ENCODE measurements at places on chromosomes 7 and 10.

- DNase-seq: no peak
- H3K4me1 ChIP-seq: no peaks in the 10 kb centered on the region
- no peak overlapping the region for H3K27ac ChIP-seq
- no peak overlapping the region for H3K4me3 ChIP-seq
- no peaks in the 10 kb centered on the region for H3K36me3 ChIP-seq
- no peaks in the 10 kb centered on the region for H3K27me3 ChIP-seq
These were observed 34.1 kb downstream of the SMC3 start for GRCh38 chr10:110601581-110601980.

- H3K4me1 ChIP-seq: no peaks in the 10 kb centered on the region
- H3K4me3 ChIP-seq: no peak overlapping the region
- DNase-seq: no peak
- H3K27ac ChIP-seq: no peak overlapping the region
These were observed 76.5 kb upstream of the DDC start for GRCh38 chr7:50641442-50642405.

DNA sequence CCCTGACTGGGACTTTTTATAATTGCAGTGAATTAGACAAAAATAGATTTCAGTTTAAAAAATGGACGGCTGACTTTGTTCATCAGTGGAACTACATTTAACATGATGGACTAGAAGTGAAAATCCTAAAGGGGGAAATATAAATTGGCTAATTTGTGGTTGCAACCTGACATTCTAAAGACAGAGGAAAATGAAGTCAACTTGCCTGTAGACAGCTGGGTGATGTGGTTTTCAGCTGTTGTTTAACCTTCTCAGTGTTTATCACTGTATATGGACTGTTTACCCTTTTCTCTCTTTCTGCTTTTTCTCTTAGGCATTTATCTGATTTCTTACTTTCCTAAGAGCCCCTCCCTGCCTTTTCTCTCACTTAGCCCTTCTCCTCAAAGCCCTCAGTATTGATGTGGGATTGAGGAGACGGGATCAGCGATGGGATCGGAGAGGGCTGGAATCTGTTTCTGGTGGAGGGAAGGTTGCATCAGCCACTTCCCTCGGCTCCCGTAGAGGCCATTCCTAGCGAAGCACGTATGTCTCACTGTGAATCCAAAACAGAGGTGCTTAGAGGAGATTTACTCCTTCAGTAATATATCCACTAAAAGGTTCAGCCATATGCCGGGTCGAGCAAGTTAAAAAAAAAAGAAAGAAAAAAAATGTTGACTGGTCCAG is 109.0 kb upstream of the KLF6 start:
- DNase-seq: no peak
- peaks cover 10% of the 10 kb centered on the region for H3K4me1 ChIP-seq
- no peak overlapping the region for H3K27ac ChIP-seq

GRCh38 chr7:26454180-26454579 is 162.5 kb downstream of the SNX10 start:
- H3K27me3 ChIP-seq: no peaks in the 10 kb centered on the region
- H3K36me3 ChIP-seq: no peaks in the 10 kb centered on the region
- no peak overlapping the region for H3K27ac ChIP-seq
- H3K4me3 ChIP-seq: no peak overlapping the region

GRCh38 chr10:61354401-61354975 is 98.7 kb downstream of the TMEM26 start:
- no peaks in the 10 kb centered on the region for H3K4me1 ChIP-seq
- no peak for DNase-seq
- no peak overlapping the region for H3K27ac ChIP-seq
- H3K27me3 ChIP-seq: no peaks in the 10 kb centered on the region
- H3K36me3 ChIP-seq: no peaks in the 10 kb centered on the region

- H3K27me3 ChIP-seq: no peaks in the 10 kb centered on the region
- H3K4me1 ChIP-seq: peaks cover 19% of the 10 kb centered on the region
- DNase-seq: no peak
- no peak overlapping the region for H3K4me3 ChIP-seq
- peaks cover 7% of the 10 kb centered on the region for H3K36me3 ChIP-seq
These were observed 31.6 kb downstream of the RBM33 start for GRCh38 chr7:155676052-155676451.

DNA sequence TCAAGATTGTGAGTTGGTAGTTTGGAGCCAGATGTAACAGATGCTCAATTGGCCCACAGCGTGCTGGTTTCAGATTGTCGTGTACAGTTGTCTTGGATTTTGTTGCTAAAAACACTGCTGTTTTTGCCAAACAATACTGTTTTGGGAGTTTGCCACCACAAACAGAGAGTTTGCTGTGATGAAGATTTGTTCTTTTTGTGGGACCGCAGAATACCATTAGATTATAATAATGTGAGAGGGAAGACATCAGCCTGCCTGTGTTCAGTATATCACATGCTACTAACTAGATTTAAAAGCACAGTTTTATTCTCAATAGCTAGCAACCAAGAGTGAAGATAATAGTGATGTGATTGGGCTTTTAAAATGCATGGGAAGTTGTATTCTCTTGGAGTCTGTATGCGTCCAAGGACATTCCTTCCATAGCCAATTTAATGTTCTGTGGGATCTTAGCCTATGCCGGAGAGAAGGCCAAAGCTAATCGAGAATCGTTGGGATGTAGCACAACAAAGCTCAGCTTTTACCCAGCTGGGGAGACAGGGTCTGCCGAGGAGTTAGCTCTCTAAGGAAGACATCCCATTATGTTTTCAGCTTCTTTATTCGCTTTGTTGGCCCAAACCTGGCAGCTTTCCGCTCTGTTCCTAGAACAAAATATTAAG is 18.7 kb upstream of the ITGA8 start:
- H3K36me3 ChIP-seq: no peaks in the 10 kb centered on the region
- H3K4me1 ChIP-seq: no peaks in the 10 kb centered on the region
- H3K27me3 ChIP-seq: no peaks in the 10 kb centered on the region
- H3K4me3 ChIP-seq: no peak overlapping the region

- H3K36me3 ChIP-seq: no peaks in the 10 kb centered on the region
- H3K27me3 ChIP-seq: no peaks in the 10 kb centered on the region
- H3K27ac ChIP-seq: no peak overlapping the region
- no peak overlapping the region for H3K4me3 ChIP-seq
- DNase-seq: no peak
These were observed 658.8 kb upstream of the LRRN3 start for GRCh38 chr7:110432061-110432553.

GRCh38 chr10:20040012-20040411 is 223.8 kb downstream of the PLXDC2 start:
- no peaks in the 10 kb centered on the region for H3K4me1 ChIP-seq
- no peaks in the 10 kb centered on the region for H3K27me3 ChIP-seq
- no peak overlapping the region for H3K27ac ChIP-seq
- no peaks in the 10 kb centered on the region for H3K36me3 ChIP-seq

DNA sequence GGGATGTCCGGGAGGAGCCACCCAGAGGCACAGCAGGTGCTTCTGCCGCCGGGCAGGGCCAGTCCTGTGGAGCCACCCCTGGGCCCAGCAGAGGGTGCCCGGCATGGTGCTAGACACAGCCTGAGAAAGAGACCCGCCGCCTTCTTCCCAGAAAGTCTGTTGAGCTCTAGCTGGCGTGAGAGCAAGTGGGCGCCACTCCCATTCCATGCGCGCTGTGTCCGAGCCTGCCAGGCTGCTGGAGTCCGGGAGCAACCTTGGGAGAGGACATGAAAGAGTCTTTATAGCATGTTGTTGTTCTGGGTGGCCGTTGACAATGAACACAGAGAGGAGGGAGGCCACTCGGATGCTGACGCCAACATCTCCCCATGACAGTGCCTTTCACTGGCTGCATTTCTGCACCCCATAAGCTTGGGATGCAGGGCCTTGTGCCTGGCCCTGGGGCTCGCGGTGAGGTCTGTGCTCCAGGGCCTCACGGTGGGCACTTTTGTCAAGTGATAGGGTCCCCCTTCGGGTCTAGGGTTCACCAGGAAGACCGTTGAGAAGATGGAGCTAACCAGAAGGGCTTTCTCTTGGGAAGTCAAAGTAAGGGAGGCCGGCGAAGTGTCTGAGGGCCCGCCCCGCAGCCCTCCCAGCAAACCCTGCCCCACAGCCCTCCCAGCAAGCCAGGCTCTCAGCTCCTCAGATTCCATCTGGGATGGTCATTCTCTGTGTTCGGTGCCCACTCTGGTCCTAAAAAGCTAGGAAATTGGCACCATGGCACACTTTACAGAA is 47.3 kb downstream of the NKX6-2 start:
- no peak overlapping the region for H3K27ac ChIP-seq
- H3K4me3 ChIP-seq: no peak overlapping the region
- H3K36me3 ChIP-seq: no peaks in the 10 kb centered on the region
- H3K4me1 ChIP-seq: no peaks in the 10 kb centered on the region

GRCh38 chr10:85642421-85643170 is 724.0 kb downstream of the GRID1 start:
- DNase-seq: no peak
- no peak overlapping the region for H3K27ac ChIP-seq
- H3K27me3 ChIP-seq: no peaks in the 10 kb centered on the region
- no peaks in the 10 kb centered on the region for H3K36me3 ChIP-seq

DNA sequence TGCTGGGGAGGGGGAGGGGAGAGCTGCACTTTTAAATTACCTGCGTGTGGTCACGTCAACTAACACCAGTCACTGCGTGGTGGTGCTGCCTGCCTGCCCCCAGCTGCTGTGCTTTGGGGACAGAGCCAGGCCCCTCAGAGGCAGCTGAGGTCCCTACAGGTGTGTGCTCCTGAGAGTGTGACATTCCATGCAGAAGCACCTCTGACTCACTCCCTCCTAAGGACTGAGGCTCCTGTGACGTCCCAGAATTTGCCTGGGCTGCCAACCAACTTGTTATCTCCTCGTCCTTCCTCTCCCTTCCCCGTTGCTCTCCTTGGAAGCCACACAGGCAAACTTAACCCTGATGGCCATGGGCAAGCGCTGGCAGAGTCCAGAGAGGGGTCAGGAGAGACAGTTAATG is 563.0 kb downstream of the PARD3 start:
- H3K4me1 ChIP-seq: no peaks in the 10 kb centered on the region
- H3K36me3 ChIP-seq: no peaks in the 10 kb centered on the region
- H3K27ac ChIP-seq: no peak overlapping the region
- H3K4me3 ChIP-seq: no peak overlapping the region
- DNase-seq: no peak

DNA sequence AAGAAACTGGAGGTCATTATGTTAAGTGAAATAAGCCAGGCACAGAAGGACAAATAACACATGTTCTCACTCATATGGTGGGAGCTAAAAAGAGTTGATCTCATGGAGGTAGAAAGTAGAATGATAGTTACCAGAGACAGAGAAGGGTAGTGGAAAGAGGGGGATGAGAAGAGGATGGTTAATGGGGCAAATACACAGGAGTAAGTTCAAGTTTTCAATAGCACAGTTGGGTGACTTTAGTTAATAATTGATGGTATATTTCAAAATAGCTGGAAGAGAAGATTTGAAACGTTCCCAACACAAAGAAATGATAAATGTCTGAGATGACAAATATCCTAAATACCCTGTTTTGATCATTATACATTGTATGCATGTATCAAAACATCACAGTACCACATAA is 261.8 kb downstream of the THSD7A start:
- H3K36me3 ChIP-seq: no peaks in the 10 kb centered on the region
- no peak overlapping the region for H3K4me3 ChIP-seq
- no peaks in the 10 kb centered on the region for H3K4me1 ChIP-seq
- no peak for DNase-seq

DNA sequence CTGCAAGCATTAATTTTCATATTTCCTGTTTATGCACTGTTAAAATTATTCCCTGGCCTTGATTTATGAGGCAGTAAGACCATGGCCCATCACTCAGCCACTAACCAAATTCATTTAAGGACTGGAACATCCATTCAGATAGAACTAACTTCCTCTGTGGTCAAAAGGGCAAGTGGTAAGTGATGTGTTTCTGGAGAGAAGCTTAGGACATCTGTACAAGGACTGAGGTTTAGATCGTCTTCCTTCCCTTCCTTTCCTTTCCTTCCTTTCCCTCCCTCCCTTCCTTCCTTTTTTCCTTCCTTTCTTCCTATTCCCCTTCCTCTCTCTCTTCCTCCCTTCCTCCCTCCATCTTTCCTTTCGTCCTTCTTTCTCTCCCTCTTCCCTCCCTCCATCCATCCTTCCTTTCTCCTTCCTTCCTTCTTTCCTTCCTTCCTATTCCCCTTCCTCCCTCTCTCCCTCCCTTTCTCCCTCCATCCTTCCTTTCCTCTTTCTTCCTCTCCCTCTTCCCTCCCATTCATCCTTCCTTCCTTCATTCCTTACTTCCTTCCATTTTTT is 1019.4 kb downstream of the TYW1 start:
- no peak overlapping the region for H3K27ac ChIP-seq
- H3K36me3 ChIP-seq: no peaks in the 10 kb centered on the region
- DNase-seq: no peak
- H3K4me1 ChIP-seq: no peaks in the 10 kb centered on the region

DNA sequence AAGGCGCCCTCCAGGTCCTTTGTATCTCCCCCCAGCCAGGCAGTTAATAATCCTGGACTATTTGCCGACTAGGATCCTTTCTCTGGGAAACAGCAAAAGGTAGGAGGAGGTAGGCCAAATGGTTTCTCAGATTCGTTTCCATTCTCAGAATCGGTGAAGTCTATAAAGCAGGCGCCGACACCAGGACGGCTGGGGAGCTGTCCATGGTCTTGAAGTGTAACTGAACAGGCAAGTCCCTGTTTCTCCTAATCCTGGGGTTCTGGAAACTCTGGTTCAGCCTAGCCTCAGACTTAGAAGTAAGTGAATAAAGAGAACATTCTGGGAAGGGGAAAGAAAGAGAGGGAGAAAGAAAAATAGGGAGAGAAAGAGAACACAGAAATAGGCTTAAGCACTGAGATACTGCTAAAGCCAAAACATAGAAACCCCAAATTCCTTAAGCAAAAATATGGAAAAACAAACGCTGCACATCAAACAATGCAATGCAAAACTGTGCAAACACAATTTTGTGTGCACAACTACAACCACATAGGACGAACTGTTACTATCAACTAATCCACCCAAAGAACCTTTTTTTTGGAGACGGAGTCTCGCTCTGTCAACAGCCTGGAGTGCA is 11.1 kb upstream of the INA start:
- H3K27me3 ChIP-seq: no peaks in the 10 kb centered on the region
- no peaks in the 10 kb centered on the region for H3K4me1 ChIP-seq
- DNase-seq: no peak

DNA sequence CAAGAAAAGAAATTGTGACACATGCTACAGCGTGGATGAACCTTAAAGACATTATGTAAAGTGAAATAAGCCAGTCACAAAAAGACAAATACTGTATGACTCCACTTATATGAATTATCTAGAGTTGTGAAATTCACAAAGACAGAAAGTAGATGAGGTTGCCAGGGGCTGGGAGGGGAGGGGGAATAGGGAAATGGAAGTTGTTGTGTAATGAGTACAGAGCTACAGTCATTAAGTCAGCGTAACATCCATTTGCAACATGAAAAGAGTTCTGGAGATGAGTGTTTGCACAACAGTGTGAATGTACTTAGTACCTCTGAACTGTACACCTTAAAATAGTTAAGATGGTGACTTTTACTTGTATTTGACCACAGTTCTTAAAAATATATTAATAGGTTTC is 112.1 kb upstream of the CDK1 start:
- DNase-seq: no peak
- H3K27me3 ChIP-seq: no peaks in the 10 kb centered on the region
- H3K4me3 ChIP-seq: no peak overlapping the region
- no peaks in the 10 kb centered on the region for H3K36me3 ChIP-seq
- no peak overlapping the region for H3K27ac ChIP-seq

GRCh38 chr7:120944826-120945562 is 5.6 kb upstream of the ING3 start:
- H3K27me3 ChIP-seq: no peaks in the 10 kb centered on the region
- H3K4me1 ChIP-seq: no peaks in the 10 kb centered on the region
- no peaks in the 10 kb centered on the region for H3K36me3 ChIP-seq
- DNase-seq: no peak
- no peak overlapping the region for H3K4me3 ChIP-seq
- H3K27ac ChIP-seq: no peak overlapping the region

Measured in GM12878 (cell line).